Activated CD8-positive, alpha-beta memory T cell treated with anti-CD3 and anti-CD28 coated beads for 24 hours (primary cell): ENCODE measurements at places on chromosomes 6 and 20.

- DNase-seq, result no peak
These were observed 53.3 kb downstream of the ISM1 start for GRCh38 chr20:13274275-13274861.

GRCh38 chr6:149896491-149896890 is 1.4 kb downstream of the RAET1E start:
- DNase-seq, result peak; percentile 53

DNA sequence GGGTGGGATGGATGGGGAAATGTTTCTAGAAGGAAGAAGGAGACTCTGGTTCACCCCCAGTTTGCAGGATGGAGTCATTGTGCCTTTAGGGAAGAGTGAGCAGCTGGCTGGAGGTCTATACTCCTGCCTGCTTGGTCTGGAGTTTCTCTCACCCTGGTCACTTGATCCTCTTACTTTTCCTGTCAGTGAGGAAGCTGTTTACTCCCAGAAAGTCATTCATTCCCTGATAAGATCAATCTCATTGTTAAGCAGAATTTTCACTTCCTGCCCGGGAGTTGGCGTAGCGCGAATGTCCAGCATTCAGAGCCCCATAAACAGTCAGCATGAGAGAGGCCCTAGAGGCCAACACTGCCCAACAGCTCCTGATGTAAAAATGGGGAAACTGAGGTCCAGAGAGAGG is 70.4 kb upstream of the SIRPA start:
- DNase-seq, result no peak

- no peak for DNase-seq
These were observed 5.4 kb upstream of the ZBTB12 start for GRCh38 chr6:31907158-31907813.

DNA sequence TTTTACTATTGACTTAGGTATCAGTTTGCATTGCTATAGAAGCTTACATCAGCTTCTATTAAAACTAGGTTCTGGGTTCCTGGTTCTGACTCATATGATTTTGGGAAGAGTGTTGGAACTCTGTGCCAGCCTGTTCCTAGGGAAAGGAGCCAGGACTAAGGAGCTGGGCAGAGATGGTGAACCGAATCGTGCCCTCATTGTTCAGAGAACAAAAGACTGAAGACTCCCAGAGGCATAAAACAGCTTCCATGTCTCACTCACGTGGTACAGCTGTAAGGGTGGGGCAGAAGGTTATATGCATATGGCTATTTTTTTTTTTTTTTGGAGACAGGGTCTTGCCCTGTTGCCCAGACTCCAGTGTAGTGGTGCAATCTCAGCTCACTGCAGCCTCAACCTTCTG is 89.1 kb upstream of the THBS2 start:
- DNase-seq, result no peak

DNA sequence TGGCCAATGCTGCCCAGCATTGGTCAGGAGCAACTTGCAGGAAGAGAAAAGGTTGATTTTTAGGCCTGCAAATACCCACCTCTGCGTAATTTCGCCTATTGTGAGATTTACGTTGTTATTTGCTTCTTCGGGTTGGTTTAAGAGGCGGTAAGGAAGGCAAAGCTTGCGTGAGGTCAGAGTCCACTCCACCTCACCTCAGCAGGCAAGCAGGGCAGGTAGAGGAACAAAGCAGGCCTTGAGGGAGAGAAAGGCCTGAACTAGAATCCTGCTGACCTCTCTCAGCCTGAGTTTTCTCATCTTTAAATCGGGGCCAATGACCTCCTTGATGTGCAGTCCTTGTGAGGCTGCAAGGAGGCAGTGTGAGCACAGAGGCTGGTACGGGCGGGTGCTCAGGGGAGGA is 239.1 kb downstream of the CDC5L start:
- no peak for DNase-seq

DNA sequence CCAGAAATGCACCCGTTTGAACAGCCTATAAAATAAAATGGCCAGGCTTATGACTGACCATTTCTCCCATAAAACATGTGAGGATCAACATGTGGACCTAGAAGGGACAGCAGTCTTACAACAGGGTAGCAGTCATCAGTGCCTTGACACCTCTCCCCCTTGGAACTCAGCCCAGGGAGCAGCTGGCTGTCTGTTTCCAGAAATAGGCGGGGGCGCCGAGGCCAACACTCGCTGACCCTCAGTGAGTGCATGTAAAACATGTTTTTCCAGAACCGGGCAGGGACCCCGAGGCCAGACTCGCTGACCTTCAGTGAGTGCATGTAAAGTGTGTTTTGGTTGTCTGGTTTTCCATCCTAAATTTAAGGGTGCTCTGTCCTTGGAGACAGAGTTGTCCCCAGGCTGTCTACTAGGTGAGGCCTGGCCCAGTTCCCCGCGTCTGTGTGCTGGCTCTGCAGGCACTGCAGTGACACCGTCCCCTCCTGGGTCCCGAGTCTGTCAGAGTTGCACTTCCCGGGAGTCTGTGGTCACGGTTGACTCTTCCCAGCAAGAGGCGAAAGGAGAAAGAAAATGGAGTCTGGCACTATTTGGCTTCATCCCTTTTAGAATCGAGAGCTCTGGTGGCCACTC is 19.8 kb upstream of the ADRM1 start:
- no peak for DNase-seq

- DNase-seq, result no peak
These were observed 136.9 kb upstream of the SUPT3H start for GRCh38 chr6:45514454-45515230.

- no peak for DNase-seq
These were observed 8.0 kb downstream of the EIF2S2 start for GRCh38 chr20:34104059-34104458.
